ENCODE measurements at places on chromosomes 2 and 18. TPM values are rescaled to one million over a fixed set of nuclear protein-coding genes. Genes with fewer than 3 reads are reported as not detected.

The ITPRIPL1 gene
- 32.0 TPM for total RNA-seq

GRCh38 chr2:41618754-41619153 is 429.1 kb upstream of the PKDCC start:
- H3K36me3 ChIP-seq: no peaks in the 10 kb centered on the region
- H3K27me3 ChIP-seq: no peaks in the 10 kb centered on the region
- H3K27ac ChIP-seq: no peak overlapping the region
- no peak overlapping the region for H3K4me3 ChIP-seq
- no peaks in the 10 kb centered on the region for H3K4me1 ChIP-seq

DNA sequence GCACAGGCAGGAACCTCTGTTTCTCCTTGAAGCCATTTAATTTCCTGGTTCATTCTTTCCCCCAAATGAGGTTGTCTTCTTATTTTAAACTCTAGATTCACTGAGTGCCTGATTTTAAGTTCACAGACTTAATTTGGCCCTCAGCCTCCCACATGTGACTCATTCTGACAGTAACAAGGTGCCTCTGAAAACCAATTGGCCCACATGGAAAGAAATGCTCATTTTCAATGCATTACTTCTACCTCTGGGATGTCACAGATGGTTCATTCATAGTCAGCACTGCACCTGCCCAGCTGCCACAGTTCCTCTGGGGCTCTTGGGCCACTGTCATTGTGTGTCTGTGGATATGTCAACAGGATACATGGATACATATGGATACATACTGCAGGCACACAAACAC is 140.4 kb upstream of the CAPN13 start:
- DNase-seq: no peak
- H3K4me1 ChIP-seq: no peaks in the 10 kb centered on the region
- H3K36me3 ChIP-seq: no peaks in the 10 kb centered on the region
- H3K27ac ChIP-seq: no peak overlapping the region
- no peaks in the 10 kb centered on the region for H3K27me3 ChIP-seq
- no peak overlapping the region for H3K4me3 ChIP-seq

DNA sequence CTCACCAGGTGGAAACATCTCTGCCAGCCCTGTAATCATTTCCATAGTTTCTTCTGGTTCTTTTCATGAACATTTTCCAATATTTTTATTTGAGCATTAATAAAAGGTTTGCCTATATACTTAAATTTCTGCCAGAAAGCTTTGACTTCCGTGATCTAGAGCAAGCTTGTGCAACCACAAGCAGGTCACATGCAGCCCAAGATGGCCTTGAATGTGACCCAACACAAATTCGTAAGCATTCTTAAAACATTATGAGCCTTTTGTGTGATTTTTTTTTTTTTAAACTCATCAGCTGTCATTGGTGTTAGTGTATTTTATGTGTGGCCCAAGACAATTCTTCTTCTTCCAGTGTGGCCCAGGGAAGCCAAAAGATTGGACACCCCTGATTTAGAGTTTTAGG is 51.6 kb downstream of the NEDD4L start:
- no peaks in the 10 kb centered on the region for H3K36me3 ChIP-seq
- no peak overlapping the region for H3K4me3 ChIP-seq
- H3K27ac ChIP-seq: no peak overlapping the region
- no peaks in the 10 kb centered on the region for H3K27me3 ChIP-seq
- H3K4me1 ChIP-seq: peaks cover 20% of the 10 kb centered on the region

The PAIP2B gene
- total RNA-seq: 3.9 TPM

GRCh38 chr2:241344925-241345651 is 11.0 kb upstream of the FARP2 start:
- peaks cover 3% of the 10 kb centered on the region for H3K4me1 ChIP-seq
- H3K36me3 ChIP-seq: no peaks in the 10 kb centered on the region
- H3K4me3 ChIP-seq: no peak overlapping the region
- H3K27ac ChIP-seq: no peak overlapping the region
- no peaks in the 10 kb centered on the region for H3K27me3 ChIP-seq

- no peak overlapping the region for H3K4me3 ChIP-seq
- H3K36me3 ChIP-seq: no peaks in the 10 kb centered on the region
- H3K27ac ChIP-seq: no peak overlapping the region
- H3K4me1 ChIP-seq: no peaks in the 10 kb centered on the region
- H3K27me3 ChIP-seq: no peaks in the 10 kb centered on the region
Observed at GRCh38 chr2:189124175-189124574, 55.4 kb downstream of the COL5A2 start.

DNA sequence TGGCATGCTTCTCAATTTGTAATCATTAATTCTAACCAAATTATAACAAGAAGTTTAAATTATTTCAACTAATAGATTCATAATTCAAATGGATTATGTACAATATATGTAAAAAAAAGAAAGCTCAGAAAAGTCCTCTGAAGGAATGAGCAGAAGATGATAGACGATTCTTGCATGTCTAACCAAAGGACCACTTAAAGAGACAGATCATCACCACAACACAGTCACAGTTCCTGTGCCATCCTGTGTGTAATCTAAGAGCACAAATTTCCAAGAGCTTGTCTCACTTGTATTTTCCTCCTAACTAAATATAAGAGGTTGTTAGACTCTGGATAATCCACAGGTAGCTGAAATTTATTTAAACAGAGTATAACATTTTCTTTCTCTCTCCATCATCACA is 122.3 kb upstream of the CD226 start:
- H3K36me3 ChIP-seq: no peaks in the 10 kb centered on the region
- H3K27ac ChIP-seq: no peak overlapping the region
- H3K4me3 ChIP-seq: no peak overlapping the region
- DNase-seq: no peak
- H3K4me1 ChIP-seq: no peaks in the 10 kb centered on the region

GRCh38 chr2:67260343-67261277 is 136.5 kb upstream of the ETAA1 start:
- H3K36me3 ChIP-seq: no peaks in the 10 kb centered on the region
- no peak overlapping the region for H3K4me3 ChIP-seq
- H3K27me3 ChIP-seq: no peaks in the 10 kb centered on the region
- H3K4me1 ChIP-seq: no peaks in the 10 kb centered on the region
- H3K27ac ChIP-seq: no peak overlapping the region

GRCh38 chr2:73614997-73615396 is 27.2 kb downstream of the NAT8 start:
- no peaks in the 10 kb centered on the region for H3K4me1 ChIP-seq
- H3K4me3 ChIP-seq: no peak overlapping the region
- no peak overlapping the region for H3K27ac ChIP-seq
- no peak for DNase-seq
- H3K27me3 ChIP-seq: no peaks in the 10 kb centered on the region

GRCh38 chr2:127560201-127560930 is 24.9 kb downstream of the MYO7B start:
- no peaks in the 10 kb centered on the region for H3K27me3 ChIP-seq
- no peaks in the 10 kb centered on the region for H3K4me1 ChIP-seq
- no peak overlapping the region for H3K4me3 ChIP-seq
- no peak overlapping the region for H3K27ac ChIP-seq
- DNase-seq: peak; percentile 48

GRCh38 chr2:160384791-160385190 is 108.8 kb downstream of the RBMS1 start:
- H3K27ac ChIP-seq: no peak overlapping the region
- no peaks in the 10 kb centered on the region for H3K27me3 ChIP-seq
- H3K36me3 ChIP-seq: no peaks in the 10 kb centered on the region
- no peak for DNase-seq
- peaks cover 36% of the 10 kb centered on the region for H3K4me1 ChIP-seq
- H3K4me3 ChIP-seq: no peak overlapping the region

DNA sequence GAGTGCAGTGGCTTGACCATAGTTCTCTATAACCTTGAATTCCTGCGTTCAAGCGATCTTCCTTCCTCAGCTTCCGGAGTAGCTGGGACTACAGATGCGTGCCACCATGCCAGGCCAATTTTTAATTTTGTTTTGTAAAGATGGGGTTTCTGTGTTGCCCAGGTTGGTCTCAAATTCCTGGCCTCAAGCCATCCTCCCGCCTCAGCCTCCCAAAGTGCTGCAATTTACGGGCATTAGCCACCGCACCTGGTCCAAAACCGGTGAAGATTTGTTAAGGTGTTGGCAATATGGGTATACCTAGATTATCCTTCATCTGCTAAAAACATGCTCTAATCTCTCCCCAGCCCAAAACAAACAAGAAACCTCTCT is 1.3 kb upstream of the EIF2AK3 start:
- H3K27me3 ChIP-seq: no peaks in the 10 kb centered on the region
- H3K4me3 ChIP-seq: peak overlapping the region; percentile 55
- no peak for DNase-seq
- peak overlapping the region; percentile 89 for H3K27ac ChIP-seq
- peaks cover 7% of the 10 kb centered on the region for H3K4me1 ChIP-seq

All from testis (tissue), 5 donors.